RKO (cell line): ENCODE measurements at places on chromosomes 4 and X.

DNA sequence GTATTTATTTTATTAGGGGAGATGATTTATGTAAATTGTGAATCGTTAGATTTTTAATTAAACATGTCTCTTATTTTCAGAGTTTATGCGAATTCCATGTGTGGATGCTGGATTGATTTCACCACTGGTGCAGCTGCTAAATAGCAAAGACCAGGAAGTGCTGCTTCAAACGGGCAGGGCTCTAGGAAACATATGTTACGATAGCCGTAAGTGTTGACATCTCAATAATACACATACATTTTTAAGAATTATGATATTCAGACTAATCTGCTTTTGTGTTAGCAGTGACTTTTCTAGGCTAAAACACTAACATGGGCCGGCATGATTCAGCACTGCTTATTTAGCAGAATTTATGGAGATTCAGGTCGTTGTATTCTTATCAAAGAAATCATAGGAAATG is 91.2 kb downstream of the RAP1GDS1 start:
- no peak for DNase-seq

- peak; percentile 56 for DNase-seq
These were observed 138.3 kb downstream of the PDE5A start for GRCh38 chr4:119490335-119490734.

GRCh38 chr4:115945026-115945425 is 831.6 kb upstream of the NDST4 start:
- DNase-seq = no peak

DNA sequence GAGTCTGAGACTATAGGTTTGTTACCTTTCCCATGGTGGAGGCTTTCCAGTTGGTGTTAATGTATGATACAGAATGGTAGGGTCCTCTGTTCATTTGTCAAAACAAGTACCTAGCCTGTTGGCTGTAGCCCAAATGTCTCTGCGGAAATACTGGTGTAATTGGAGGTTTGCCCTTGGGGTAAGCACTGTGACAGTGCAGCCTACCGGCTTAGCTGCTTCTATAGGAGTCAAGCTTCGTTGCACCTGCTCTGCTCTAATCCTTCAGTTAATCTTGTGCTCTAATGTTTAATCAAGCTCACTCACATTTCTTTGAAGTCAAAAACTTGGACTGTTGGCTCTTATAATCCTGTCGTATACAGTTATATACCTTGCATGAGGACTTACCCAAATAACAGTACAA is 203.4 kb downstream of the CCNG2 start:
- DNase-seq = no peak

DNA sequence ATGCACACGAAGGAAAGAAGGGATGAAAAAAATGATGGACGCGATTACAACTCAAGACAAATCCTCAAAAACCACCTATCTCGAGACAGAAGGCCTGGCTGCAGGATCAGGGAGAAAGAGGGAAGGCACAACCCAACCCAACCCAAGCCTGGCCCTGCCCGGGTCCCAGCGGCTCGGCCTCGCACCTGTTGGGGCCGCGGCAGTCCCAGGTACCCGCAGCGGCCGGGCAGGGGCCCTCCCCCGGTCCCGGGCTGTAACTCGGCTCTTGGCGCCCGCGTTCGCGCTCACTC is 464 bp downstream of the RASGEF1B start:
- DNase-seq = no peak

DNA sequence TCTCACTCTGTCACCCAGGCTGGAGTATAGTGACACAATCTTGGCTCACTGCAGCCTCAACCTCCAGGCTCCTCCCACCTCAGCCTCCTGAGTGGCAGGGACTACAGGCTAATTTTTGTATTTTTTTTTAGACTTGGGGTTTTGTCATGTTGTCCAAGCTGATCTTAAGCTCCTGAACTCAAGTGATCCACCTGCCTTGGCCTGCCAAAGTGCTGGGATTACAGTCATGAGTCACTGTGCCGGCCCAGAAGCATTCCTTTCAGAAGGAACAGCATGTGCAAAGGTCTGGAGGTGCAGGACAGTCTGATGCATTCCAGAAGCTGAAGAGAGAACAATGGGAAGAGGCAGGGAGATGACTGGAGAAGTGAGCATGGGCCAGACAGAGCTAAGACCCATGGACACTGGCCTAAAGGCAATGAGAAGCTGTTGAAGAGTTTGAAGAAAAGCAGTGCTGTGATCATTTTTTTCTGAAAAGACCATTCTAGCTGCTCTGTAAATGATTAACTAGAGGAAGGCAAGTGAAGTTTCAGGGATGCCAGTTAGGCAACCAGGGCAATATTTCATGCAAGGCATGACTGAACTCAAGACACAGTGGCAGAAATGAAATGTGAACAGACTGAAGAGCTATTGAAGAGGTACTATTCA is 43.2 kb downstream of the MANBA start:
- peak; percentile 5 for DNase-seq

DNA sequence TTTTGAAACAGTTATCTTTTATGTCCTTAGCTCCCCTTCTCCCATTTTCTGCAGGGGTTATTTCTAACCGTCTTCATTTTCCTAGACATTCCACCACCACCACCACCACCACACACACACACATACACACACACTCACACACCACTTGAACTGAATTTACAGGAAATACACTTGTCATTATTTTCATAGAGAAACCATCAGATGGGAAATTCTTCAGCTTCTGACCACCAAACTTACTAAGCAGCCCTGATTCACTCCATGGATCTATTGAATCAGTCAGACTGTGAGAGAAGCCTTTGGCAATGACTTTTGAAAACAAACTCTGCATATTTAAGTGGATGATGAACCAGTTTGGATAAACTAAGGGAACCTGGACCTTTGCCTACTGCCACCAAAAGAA is 210.1 kb upstream of the NHS start:
- no peak for DNase-seq

- no peak for DNase-seq
These were observed 111.7 kb downstream of the STK32B start for GRCh38 chr4:5162909-5163508.

DNA sequence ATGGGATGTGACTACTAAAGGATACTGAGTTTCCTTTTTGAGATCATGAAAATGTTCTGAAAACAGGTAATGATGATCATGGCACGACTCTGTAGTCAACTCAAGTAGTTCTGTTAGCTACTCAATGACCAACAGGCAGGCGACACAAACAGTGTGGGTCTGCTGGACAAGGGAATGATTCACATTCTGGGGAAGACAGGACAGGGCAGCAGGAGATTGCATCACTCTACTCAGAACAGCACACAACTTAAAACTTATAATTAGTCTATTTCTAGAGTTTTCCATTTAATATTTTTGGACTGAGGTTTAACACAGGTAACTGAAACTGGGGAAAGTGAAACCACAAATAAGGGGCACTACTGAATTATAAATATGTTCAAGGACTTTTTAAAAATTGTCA is 365.2 kb downstream of the PRDM5 start:
- peak; percentile 33 for DNase-seq

DNA sequence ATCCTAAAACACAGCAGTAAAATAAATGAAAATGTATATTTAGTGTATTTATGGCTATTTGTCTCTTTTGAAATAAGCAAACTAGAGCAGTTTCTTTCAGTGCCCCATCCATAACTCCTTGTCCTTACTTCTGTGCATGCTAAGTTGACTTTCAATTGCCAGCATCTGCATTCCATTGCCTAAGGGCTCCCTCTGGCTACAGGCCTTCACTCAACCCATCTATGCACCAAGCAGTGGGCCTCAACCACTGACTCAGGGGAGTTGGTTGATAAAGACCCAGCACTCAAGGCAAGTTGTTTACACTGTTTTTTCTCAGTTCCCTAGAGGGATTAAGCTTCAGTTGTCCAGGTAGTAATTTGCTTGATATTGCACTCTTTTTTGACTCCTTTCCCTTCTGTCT is 265.7 kb downstream of the IQCM start:
- DNase-seq = peak; percentile 11

DNA sequence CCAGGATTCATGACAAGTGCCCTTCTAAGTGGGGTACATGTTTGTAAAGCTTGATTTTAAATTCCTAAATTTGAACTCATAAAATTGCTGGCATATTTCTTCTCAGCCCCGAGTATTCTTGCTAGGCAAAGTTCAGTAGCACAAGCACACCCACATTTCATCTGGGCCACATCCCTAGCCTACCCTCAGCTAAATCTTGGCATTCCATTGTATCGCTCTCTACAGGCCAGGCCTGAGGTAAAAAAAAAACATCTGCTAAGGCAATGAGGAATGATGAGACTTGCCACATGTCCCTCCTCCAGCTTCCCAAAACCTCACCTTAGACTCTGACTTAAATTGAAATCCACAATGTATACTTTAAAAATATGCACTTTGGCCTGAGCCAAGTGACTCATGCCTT is 51.4 kb upstream of the VCX3B start:
- DNase-seq = no peak

- no peak for DNase-seq
These were observed 35.7 kb upstream of the FAM241A start for GRCh38 chr4:112109360-112110058.

DNA sequence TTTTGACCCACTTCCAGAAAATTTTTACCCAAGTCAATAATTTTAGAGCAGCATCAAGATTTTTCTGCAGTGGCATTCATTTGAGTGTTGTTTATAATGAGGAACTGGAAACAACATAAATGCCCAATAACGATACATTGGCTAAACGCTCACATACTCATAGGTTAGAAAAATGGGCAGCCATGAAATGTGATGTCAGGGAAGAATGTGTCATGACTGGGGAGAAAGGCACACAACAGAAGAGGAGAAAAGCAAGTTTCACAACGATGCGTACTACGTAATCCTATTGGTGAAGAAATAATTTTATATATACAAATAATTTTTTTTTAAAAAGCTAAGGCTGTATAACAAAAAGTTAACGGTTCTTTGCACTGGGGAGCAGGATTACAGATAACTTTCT is 33.6 kb upstream of the MAP3K15 start:
- DNase-seq = no peak

DNA sequence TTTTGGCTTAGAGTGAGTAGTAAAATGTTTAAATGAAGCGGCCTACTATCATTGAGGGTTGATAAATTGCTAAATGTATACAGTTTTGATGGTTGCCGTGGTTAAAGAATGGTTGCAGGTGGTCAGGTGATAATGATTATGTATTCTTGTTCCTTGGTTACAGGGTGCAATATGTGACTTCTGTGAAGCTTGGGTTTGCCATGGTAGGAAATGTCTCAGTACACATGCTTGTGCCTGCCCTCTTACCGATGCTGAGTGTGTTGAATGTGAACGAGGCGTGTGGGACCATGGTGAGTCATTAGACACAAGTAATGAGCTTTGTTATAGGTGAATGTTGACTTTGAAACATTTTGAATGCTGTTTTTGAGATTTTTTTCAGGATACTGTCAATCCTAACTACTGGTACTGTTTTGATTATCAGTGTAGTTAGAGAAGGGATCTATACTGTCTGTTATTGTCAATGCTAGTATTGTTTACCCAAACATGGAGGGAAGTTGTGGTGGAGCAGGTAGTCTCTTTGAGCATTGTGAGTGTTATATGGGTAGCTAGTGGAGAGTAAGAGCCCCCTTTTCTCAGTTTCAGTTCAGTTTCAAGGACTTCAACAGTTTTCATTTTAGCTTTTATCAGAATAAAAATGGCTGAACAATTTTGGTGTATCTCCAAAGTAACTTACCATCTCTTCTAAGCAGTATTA is 8.9 kb downstream of the ZNF330 start:
- DNase-seq = no peak

DNA sequence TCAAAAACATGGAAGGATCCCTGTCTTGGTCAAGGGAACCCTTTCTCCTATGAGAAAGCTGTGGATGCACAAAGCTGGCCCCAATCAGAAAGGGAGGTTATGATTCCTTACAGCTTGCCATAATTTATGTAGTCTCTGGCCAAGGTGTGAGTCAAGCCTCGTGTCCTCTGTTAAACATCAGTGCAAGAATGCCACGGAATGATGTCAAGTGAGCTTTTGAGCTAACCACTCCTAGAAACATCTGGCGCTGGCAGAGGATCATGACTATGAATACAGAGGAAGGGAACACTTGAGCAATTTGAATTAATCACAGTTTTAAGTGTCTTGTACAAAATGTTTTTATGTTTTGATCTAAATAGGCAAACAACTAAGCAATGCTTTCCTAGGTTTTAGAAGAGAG is 51.5 kb upstream of the RAP2C start:
- DNase-seq = peak; percentile 24

DNA sequence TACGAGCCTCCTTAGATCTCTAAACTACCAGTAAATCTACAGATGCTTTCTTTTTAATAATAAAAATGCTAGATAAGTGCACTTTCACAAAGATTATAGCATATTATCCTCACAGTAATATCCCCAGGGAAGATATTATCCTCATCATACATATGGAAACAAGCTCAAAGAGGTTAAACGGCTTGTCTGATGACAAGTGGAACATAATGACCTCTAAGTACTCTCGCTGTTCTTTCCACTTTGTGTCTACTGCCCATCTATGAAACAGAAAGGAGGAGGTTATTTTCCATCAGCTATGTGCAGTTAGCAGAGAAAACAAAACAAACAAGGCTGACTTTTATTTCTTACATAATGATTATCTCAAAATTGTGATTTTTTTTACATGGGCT is 42.8 kb upstream of the PRDM8 start:
- DNase-seq = no peak

DNA sequence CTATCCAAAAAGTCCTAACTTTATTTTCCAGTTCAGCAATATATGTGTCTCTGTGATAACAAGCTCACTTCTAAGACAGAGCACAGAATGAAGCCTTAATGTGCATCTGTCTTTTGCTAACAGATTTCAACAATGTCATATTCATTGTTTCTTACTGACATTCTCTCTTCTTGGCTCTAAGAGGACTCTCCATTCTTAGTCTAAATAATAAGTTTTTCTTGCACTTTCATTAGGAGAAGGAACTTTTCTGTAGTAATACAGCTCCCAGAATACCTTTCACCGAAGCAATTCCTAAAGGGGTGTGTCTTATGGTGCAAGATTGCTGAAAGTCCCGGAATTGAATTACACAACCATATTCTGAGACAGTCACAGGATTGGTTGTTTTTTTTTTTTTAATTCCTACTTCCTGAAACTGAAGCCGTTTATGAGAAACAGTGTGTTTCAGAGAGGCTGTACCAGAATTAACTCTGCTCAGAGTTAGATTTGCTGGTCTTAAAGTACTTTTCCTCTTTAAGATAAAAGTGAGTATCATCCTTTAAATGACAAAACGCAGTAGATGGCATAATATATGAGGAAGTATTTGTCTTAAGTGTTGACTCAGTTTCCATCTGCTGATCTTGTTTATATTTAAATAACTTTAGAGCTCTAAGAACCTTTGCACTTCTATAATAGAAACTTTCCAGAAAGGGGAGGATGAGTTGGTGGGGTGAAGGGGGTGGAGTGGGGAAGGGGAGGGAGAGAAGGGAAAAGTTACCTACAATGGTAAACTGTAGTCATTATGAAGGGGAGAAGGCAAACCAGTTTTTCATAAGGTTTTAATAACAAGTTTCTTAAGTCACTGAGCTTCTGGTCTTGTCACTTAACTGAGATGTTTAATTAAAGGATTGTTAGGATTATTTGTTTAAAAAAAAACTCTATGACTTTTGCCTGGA is at the start of gene ALPK1:
Gene ALPK1, plus strand, starts transcription at position 421 of the 932 bp plus-strand sequence.
- DNase-seq = peak; percentile 95
